ENCODE measurements at places on chromosomes 7 and 10.

DNA sequence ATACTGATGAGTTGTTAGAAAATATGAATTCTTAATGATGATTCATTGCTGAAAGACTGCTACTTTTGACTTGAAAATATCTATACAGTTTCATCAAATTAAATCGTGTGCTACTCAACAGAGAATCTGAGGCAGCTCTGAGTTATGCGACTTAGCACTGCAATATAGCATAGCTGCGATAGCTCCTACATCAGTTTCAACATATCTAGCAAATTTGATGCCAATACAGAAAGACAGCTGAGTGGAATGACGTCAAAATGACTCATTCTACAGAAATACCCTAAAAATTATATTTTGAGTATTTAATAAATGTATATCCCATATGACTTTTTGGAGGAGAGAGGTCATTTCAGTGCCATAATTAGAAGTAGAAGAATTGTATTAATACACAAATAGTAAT, 1.1 kb upstream of the TARP start:
- no peak for DNase-seq

- DNase-seq, result no peak
These were observed 49.7 kb downstream of the MICALL2 start for GRCh38 chr7:1409555-1409954.

GRCh38 chr10:31958856-31959255, 30.2 kb upstream of the ARHGAP12 start:
- DNase-seq, result no peak

- DNase-seq, result no peak
These were observed 45.2 kb downstream of the PARD3 start for GRCh38 chr10:34769899-34770298.

GRCh38 chr10:92544296-92544695, 29.6 kb downstream of the IDE start:
- no peak for DNase-seq

DNA sequence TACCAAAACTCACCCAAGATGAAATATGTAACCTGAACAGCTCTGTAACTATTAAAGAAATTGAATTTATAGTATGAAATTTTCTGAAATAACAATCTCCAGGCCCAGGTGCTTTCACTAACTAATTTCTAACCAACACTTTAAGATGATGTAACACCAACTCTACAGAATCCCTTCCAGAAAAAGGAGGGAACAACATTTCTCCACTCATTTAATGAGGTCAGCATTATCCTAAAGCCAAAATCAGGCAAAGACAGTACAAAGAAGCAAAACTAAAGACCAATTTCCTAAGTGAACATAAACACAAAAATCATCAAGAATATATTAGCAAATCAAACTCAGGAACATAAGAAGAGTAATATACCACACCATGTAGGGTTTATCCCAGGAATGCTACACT, 65.5 kb downstream of the KMT2C start:
- DNase-seq, result no peak

DNA sequence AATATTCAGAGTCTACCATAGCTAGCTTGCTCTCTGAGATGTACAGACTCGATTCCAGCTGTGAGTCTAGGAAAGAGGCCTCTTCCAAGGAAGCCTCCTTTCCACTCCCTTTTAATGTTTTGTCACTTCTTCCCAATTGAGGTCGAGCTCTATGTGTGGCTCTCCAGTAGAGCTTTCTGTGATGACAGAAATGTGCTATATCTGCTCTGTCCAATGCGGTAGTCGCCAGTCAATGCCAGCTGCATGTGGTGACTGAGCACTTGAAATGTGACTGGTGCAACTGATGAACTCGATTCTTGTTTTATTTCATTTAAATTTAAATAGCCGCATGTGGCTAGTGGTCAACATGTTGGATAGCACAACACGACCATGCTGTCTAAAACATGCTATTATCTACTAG, 387.0 kb upstream of the NRP1 start:
- no peak for DNase-seq

DNA sequence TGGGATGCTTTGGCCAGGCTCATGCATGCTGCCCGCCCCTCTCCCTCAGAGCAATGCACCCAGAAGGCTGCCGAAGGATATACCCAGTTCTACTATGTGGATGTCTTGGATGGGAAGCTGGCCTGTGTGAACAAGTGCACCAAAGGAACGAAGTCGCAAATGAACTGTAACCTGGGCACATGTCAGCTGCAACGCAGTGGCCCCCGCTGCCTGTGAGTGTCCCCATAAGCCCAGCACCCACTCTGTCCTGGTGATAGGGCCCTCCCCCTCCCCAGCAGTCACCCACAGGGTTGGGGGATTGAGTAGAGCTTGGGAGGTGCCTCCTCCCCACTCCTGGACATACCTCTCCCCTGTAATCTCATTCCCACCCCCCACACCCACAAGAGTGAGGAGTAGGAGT, 7.0 kb upstream of the MUC17 start:
- no peak for DNase-seq

DNA sequence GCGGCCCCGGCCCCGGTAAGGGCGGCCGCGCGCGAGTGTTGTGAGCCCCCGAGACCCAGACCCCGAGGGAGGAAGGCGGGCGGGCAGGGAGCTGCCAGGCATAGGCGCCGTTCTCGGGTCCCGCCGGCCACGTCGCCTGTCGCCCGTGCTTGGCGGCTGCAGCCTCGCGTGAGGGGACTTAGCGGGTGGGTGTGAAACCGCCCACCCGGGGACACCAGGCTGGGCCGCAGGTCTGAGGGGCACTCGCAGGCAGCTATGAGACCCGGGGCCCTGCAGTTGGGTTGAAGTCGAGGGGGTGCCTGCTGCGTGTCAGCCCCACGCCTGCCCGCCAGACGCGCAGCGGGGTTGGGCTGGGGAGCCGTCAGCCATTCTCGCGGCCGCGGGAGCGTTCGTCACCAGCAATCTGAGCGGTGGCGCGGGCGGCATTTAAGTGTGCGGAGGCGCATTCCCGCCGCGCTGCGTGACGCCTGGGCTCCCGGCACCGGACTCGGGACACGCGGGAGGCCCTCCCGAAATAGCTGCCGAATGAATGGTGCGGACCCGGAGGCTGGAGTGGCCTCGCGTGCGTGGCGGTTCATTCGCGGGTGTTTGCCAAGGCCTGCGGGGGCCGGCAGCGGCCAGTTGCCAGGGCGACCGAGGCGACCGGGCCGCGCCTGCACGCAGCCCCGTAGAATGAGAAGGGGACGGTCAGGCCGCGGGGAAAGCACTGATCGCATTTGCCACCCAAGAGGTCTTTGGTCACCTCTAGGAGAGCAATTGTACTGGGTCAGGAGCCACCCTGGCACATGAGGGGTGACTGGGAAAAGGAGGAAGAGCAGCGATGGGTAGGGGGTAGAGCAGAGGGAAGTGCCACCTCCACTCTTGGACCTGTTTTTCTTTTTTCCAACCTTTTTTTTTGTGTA, 750 bp downstream of the ZNF398 start:
- peak; percentile 75 for DNase-seq
